ENCODE measurements at places on chromosomes 1 and 21. TPM values are rescaled to one million over a fixed set of nuclear protein-coding genes. Genes with fewer than 3 reads are reported as not detected.

LYSMD1 gene
- total RNA-seq, result 6.1 TPM

ORC1 gene
- 0.66 TPM for total RNA-seq

KCNA3 gene
- total RNA-seq, result 3.5 TPM

INAVA gene
- total RNA-seq, result not detected

OTUD7B gene
- total RNA-seq, result 20.8 TPM

STYXL2 gene
- total RNA-seq, result not detected

S100A12 gene
- total RNA-seq, result not detected

KRTAP12-2 gene
- not detected for total RNA-seq

ATAD3C gene
- not detected for total RNA-seq

MEF2D gene
- total RNA-seq, result 12.1 TPM

RGS4 gene
- 110 TPM for total RNA-seq

EFNA1 gene
- 0.17 TPM for total RNA-seq

A3GALT2 gene
- total RNA-seq, result not detected
